ENCODE measurements at places on chromosomes 12 and 14.

GRCh38 chr12:18487509-18487908 is 226.2 kb downstream of the PIK3C2G start:
- H3K27me3 ChIP-seq, result no peaks in the 10 kb centered on the region
- no peak for DNase-seq
- H3K4me1 ChIP-seq, result no peaks in the 10 kb centered on the region
- H3K36me3 ChIP-seq, result no peaks in the 10 kb centered on the region
- no peak overlapping the region for H3K4me3 ChIP-seq
- H3K27ac ChIP-seq, result no peak overlapping the region

DNA sequence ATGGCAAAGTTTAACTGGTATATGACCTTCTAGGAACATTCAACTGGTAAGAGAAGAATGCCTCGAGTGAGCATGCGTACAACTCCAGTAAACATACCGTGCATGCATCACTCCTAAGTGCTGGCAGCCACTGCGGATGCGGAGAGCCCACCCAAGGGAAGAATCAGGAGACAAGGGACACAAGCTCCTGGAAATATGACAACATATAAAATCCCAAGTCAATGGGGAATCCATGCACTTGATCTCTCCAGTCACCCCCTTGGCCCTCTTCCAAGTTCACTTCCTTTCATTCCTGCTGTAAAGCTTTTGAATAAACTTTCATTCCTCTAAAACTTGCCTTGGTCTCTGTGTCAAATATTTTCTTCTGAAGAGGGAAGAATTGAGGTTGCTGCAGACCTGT is 168.7 kb upstream of the TMCC3 start:
- no peaks in the 10 kb centered on the region for H3K27me3 ChIP-seq
- no peak for DNase-seq
- H3K27ac ChIP-seq, result peak overlapping the region; percentile 88
- H3K36me3 ChIP-seq, result peaks cover 28% of the 10 kb centered on the region

DNA sequence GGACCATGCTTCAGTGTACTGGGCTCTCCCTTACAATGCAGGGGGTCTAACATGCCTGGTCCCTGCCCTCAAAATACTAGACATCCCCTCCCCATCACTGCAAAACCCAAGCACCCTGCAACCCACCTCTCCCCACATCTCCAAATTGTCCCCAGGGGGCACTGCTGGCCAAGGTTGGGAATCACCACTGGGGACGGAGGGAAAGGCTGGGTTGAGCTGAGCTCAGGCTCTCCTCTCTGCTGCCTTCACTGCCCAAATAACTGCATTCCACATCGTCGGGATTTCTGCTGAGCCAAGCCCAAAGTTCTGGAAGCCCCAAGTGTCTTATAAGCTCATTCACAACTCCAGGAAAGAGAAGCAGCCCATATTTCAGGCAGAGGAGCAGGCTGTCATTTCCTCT is 69.6 kb downstream of the NT5DC3 start:
- H3K36me3 ChIP-seq, result peaks cover 34% of the 10 kb centered on the region
- no peak overlapping the region for H3K4me3 ChIP-seq
- H3K27ac ChIP-seq, result no peak overlapping the region
- H3K27me3 ChIP-seq, result no peaks in the 10 kb centered on the region
- no peak for DNase-seq

- H3K36me3 ChIP-seq, result no peaks in the 10 kb centered on the region
- H3K27me3 ChIP-seq, result peaks cover 60% of the 10 kb centered on the region
- H3K4me1 ChIP-seq, result peaks cover 19% of the 10 kb centered on the region
Observed at GRCh38 chr12:53737093-53737808, 10.0 kb upstream of the CALCOCO1 start.

- no peak overlapping the region for H3K27ac ChIP-seq
- no peak for DNase-seq
- no peaks in the 10 kb centered on the region for H3K27me3 ChIP-seq
- H3K4me1 ChIP-seq, result peaks cover 2% of the 10 kb centered on the region
Observed at GRCh38 chr12:74321381-74321780, 216.3 kb upstream of the ATXN7L3B start.

DNA sequence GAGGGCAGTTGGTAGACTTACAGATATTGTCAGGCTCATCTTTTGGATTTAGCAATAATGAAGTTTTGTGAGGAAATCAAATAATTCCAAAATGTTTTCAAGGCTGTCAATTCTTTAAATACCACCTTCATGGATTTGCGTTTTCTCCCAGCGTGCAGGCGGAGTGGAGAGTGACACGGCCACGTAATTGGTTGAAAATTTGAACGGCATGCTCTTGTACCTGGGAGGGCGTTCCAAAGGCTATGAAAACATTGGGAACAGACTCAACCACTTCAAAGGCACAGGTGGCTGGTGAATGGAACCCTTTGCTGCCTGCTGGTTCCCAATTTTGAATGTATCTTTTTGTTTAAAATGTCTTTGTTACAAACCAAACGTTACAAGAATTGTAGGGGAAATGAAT is 12.4 kb downstream of the SMIM41 start:
- H3K36me3 ChIP-seq, result no peaks in the 10 kb centered on the region
- no peak for DNase-seq
- H3K27ac ChIP-seq, result no peak overlapping the region
- H3K4me3 ChIP-seq, result no peak overlapping the region
- H3K27me3 ChIP-seq, result peaks cover 50% of the 10 kb centered on the region

DNA sequence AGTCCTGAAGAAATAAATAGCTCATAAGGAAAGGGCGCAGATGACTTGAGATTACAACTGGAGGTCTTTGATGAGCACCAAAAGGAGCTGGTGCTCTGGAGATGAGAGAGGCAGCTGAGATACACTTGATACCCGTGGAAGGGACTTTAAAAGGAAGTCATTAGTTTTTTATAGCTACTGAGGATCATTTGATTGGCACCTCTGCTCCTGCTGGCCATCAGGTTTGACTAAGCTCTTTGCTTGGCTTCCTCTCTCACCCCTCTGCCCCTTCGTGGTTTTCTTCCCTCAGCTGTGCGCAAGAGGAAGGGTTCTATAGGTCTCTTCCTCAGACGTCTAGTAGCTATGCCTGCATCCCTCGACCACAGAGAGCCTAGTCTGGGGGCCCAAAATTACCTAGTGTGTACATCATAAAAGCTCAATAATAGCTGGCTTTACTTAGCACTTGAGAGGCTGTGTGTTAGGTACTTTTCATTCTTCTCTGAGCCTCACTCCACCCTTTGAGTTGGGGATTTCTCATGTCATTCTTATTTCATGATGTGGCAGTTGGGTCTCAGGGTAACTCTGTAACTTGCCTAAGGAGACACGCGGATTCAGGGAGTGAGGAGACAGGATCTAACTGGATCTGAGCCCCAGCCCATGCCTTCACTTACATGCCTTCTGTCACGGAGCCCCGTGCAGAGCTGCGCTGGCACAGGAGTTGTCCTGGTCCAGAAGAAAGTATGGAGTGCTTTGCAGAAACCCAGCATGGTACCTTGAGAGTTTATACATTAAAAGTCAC is 68.4 kb upstream of the ASPG start:
- H3K4me1 ChIP-seq, result no peaks in the 10 kb centered on the region
- no peak overlapping the region for H3K4me3 ChIP-seq
- no peak overlapping the region for H3K27ac ChIP-seq
- no peak for DNase-seq

GRCh38 chr12:51330186-51330585 is 6.2 kb upstream of the BIN2 start:
- no peak overlapping the region for H3K27ac ChIP-seq
- peaks cover 26% of the 10 kb centered on the region for H3K4me1 ChIP-seq
- H3K36me3 ChIP-seq, result no peaks in the 10 kb centered on the region
- H3K27me3 ChIP-seq, result peaks cover 7% of the 10 kb centered on the region

GRCh38 chr14:34951286-34951685 is 31.5 kb upstream of the SRP54 start:
- peaks cover 16% of the 10 kb centered on the region for H3K36me3 ChIP-seq
- no peak for DNase-seq

GRCh38 chr12:56004211-56004610 is 7.1 kb downstream of the SUOX start:
- H3K27me3 ChIP-seq, result no peaks in the 10 kb centered on the region
- H3K27ac ChIP-seq, result peak overlapping the region; percentile 9
- H3K4me1 ChIP-seq, result peaks cover 14% of the 10 kb centered on the region
- DNase-seq, result no peak

GRCh38 chr12:53292426-53292825 is 2.9 kb upstream of the PFDN5 start:
- no peak overlapping the region for H3K4me3 ChIP-seq
- H3K27me3 ChIP-seq, result no peaks in the 10 kb centered on the region
- no peak for DNase-seq
- H3K4me1 ChIP-seq, result peaks cover 22% of the 10 kb centered on the region

- no peaks in the 10 kb centered on the region for H3K27me3 ChIP-seq
- H3K4me3 ChIP-seq, result no peak overlapping the region
- peaks cover 41% of the 10 kb centered on the region for H3K36me3 ChIP-seq
Observed at GRCh38 chr12:3681595-3682061, 71.3 kb downstream of the CRACR2A start.

DNA sequence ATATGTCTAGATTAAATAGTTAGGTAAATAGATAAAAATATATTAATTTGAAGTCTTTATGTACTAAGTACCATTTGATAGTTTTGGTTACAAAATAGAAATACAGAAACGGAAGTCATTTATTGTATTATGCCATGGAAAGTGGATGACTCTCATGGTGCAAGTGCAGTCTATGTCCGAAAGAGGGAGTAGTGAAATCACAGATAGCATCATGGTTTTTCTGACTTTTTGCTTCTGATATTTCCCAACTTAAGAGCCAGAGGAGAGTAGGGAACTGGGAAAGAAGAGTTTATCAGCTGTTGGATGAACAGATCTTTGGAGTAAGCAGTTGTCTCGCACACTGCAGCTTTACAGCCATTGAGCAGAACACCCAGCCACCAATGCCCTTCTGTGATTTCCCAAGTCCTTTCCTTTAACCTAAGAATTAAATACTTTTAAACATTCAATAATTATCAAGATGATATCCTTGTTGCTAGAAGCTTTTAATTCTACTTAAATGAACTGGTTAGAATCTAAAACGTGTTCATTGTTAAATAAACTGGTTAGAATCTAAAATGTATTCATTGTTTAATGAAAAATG is 18.4 kb upstream of the SRGAP1 start:
- H3K36me3 ChIP-seq, result peaks cover 10% of the 10 kb centered on the region
- H3K4me1 ChIP-seq, result peaks cover 7% of the 10 kb centered on the region
- no peak overlapping the region for H3K4me3 ChIP-seq
- H3K27me3 ChIP-seq, result peaks cover 37% of the 10 kb centered on the region
- no peak for DNase-seq
- H3K27ac ChIP-seq, result no peak overlapping the region

DNA sequence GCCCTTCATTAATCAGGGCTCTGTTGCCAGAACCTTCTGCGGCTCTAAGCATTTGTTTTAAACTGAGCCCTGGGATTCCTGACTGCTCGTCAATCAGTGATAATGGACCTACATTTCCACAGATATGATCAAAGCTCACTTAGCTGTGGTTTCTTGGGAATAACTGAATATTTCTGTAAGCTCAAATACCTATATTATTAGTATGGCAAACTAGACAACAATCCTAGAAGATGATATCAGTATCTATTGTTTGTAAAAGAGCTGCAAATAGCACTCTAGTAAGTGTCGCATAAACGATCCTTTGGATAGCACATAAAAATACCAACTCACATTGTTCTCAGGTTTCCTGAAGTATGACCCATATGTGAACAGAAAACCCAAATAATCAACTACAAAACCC is 150.4 kb downstream of the PPM1H start:
- DNase-seq, result no peak
- H3K36me3 ChIP-seq, result no peaks in the 10 kb centered on the region
- H3K27me3 ChIP-seq, result peaks cover 5% of the 10 kb centered on the region
- H3K4me1 ChIP-seq, result no peaks in the 10 kb centered on the region

DNA sequence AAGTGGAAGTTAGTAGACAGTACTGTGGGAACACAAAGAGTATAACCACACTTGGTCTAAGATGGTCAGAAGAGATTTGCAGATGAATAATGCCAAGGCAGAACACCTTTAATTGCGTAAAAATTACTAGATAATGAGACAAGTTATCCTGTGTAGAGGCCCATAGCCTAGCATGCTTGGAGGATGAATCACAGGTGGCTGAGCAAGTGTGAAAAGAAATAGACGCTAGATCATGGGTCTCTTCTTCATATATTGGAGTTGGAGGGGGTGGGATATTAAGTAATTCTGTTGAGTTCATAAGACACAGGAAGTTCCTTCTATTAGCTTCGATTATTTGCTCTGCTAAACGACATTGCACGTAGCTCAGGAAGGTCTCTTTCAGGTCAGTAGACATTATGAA is 454.3 kb upstream of the LMO3 start:
- no peaks in the 10 kb centered on the region for H3K4me1 ChIP-seq
- H3K27me3 ChIP-seq, result no peaks in the 10 kb centered on the region
- H3K36me3 ChIP-seq, result no peaks in the 10 kb centered on the region
- no peak overlapping the region for H3K27ac ChIP-seq
- no peak overlapping the region for H3K4me3 ChIP-seq

DNA sequence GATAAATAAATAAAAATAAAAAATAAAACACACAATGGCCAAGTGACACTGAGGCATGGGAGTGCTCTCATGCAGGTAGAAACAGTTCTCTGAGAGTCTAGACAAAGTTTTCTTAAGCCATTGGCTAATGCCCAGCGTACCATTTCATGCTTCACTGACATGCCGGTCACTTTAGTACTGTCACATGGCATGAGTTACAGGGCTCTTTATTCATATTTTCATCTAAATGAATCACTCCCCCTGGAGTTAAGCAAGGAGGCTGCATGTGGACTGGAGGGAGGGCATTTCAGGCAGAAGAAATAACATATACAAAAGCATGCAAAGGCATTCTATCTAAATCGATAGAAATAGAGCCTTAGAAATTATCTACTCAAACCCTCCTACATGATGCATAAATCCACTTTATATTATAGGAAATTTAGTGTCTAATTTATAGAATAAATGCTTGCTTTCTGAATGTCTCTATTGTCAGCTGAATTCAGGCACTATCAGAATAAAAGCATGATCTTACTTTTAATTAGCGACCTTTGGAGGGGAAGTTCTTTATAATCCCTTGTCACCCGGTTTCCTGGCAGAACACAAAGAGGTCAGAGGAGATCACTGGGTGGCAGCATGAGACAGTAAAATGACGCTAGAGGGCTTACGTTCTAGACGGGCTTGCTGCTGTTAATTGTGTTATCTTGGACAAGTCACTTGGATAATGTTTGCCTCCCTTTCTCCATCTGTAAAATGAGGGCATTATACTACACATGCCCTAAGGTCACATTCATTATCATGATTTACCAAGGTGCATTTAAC is 17.5 kb downstream of the DYRK4 start:
- DNase-seq, result no peak
- no peaks in the 10 kb centered on the region for H3K27me3 ChIP-seq
- H3K4me1 ChIP-seq, result peaks cover 16% of the 10 kb centered on the region
- H3K4me3 ChIP-seq, result no peak overlapping the region
- H3K27ac ChIP-seq, result no peak overlapping the region
- no peaks in the 10 kb centered on the region for H3K36me3 ChIP-seq

GRCh38 chr14:69930780-69931379 is 51.7 kb downstream of the SMOC1 start:
- H3K27ac ChIP-seq, result no peak overlapping the region
- no peak overlapping the region for H3K4me3 ChIP-seq
- no peaks in the 10 kb centered on the region for H3K4me1 ChIP-seq
- peaks cover 34% of the 10 kb centered on the region for H3K27me3 ChIP-seq
- no peaks in the 10 kb centered on the region for H3K36me3 ChIP-seq
- no peak for DNase-seq

DNA sequence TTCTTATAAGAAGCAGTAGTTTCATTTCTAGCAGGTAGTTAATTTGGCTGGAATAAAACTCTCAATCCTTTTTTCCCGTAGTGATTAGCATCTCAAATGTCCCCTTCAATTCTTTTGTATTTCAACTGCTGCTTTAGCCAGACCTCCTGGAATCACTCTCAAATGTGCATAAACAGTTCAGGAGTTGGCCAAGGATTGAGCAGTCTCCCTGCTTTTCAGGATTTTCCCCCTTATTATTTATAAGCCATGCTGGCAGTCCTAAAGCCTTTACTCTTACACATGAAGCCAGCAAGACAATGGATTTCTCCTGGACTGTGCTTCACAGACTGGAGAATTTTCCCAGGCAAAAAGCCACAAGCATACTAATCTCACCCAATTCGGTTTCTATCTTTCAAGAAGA is 950.1 kb downstream of the VRK1 start:
- H3K36me3 ChIP-seq, result no peaks in the 10 kb centered on the region
- H3K27me3 ChIP-seq, result no peaks in the 10 kb centered on the region

Measured in stimulated activated naive B cell treated with anti-CD40 and anti-IgM and Interleukin-4, amounts not matched to agents 10 μg/mL and 1 μg/mL and 100 μg/mL, for 72 hours (primary cell).